Smooth muscle cell of the coronary artery (primary cell): ENCODE measurements at places on chromosomes 12 and 14. TPM values are rescaled to one million over a fixed set of nuclear protein-coding genes. Genes with fewer than 3 reads are reported as not detected.

The TOMM20L gene
- not detected in 2 replicates for total RNA-seq

The CLEC14A gene
- total RNA-seq: 0.15 and 0.47 TPM in 2 replicates

The JAG2 gene
- total RNA-seq: 1.6 and 4.2 TPM in 2 replicates

The LAG3 gene
- total RNA-seq: 0.15 TPM in 1 of 2 replicates, not detected in the other

The CCDC38 gene
- total RNA-seq: not detected in 2 replicates

The KRT78 gene
- not detected in 2 replicates for total RNA-seq

The RND1 gene
- 5.6 TPM in 1 of 2 replicates, not detected in the other for total RNA-seq

The PIANP gene
- total RNA-seq: under 0.01 and 0.38 TPM in 2 replicates

The ZNF891 gene
- 0.53 and 0.94 TPM in 2 replicates for total RNA-seq

The CAMKK2 gene
- total RNA-seq: 10.4 and 12.2 TPM in 2 replicates

The TRIP11 gene
- total RNA-seq: 18.8 and 24.3 TPM in 2 replicates

The NKX2-1 gene
- not detected in 2 replicates for total RNA-seq

The INSM2 gene
- total RNA-seq: not detected in 2 replicates

The CCDC175 gene
- not detected in 2 replicates for total RNA-seq

The CARMIL3 gene
- 0.08 TPM in 1 of 2 replicates, not detected in the other for total RNA-seq
